ENCODE measurements at places on chromosomes 12 and 14.

- DNase-seq: no peak
Measured at GRCh38 chr14:81831128-81831820, 297.6 kb upstream of the SEL1L start.

DNA sequence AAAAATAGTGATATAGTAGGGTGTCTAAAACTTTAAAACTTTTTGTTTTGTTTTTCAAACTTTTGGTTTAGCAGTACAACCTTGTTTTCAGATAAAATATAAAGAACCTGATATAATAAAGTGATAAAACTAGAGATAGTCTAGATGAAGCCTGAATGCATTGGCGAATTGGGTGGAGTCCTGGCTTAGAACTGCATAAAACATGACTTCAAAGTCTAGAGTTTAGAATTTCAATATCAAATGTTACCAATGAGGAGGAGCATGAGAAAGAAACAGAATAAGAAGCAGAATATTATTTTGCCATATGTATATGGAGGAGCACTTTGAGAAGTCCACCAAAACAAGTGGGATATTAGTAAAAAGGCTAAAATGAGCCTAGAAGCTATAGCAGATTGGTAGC is 263.6 kb downstream of the TMEM117 start:
- no peak for DNase-seq

DNA sequence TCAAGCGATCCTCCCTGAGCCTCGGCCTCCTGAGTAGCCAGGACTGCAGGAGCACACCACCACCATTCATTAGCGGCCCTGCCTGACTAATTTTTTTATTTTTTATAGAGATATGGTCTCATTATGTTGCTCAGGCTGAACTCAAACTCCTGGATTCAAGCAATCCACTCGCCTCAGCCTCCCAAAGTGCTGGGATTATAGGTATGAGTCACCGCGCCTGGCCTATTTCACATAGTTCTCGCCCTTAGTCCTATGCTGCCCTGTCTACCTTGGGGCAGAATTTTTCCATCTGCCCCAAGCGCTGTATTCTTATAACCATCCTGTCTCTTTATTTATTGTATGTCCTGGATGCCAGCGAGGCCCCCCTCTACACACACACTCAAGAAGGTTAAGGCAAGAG is 50.9 kb upstream of the BCL2L14 start:
- DNase-seq: no peak

DNA sequence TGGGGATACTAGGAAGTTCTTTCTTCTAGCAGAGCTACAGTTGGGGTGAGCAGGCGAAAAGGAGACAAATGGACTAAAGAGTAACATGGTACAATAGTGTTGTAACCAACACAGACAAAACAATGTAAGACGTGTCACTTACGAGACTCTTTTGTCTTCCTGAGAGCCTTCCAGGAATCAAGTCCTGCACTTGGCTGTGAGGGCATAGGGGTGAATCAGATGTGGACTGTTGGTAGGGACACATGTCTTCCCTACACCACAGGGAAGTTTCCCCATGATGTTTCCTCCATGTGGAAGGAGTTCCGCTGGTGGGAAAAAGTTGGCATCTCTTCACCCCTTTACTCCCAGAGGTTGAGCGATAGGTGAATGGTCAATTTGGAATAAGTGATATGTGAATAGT is 364.7 kb downstream of the NUAK1 start:
- DNase-seq: no peak

DNA sequence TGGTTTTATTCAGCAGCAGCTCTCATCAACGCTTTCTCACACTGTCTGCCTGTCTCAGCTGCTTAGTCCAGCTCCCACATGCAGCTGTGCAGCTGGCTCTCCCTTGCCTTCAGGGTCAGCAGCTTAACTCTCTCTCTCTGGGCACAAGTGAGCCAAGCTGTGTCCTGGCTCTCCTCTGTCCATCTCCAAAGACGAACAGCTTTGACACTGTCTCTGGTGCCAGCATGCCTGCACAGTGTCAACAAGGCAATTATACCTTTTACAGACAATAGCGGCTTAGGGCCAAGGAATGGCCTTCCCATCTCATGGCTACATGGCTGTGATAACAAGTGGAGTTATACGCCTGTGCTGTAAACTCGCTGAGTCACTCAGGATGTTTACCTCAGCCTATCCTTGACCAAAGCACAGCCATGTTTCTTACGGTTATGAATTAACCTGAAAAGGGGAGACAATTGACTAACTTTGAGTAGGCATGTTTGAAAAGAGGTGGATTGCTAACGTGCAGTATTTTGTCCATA is 38.4 kb upstream of the MANSC4 start:
- DNase-seq: no peak

DNA sequence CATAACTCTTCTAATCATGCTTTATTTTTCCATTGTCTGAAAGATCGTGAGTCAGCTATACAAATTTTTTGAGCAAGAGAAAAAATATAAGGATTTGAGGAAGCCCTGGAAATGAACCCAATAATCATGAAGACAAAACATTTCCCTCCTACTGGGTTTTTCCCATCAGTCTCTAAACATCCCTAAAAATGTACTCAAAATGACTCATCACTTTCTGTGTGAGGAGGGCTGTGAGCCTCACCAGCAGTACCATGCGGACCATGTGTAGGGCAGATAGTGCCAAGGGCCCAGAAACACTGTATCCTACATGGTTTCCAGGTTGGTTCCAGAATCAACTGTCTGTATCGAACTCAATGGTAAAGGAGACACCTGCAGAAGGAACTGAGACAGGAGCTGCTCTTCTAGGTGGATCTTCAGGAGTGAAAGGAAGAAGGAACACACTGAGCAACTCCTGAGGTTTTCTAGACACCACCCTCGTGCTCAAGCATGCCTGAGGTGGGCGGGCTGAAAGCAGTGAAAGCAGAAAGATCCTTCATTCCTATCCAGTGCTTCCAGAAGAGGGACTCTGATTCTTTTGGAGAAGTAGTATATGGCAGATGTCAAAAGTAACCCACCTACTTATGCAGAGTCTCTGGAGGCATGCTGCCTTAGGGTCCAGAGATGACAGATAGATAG is 48.6 kb upstream of the RHOJ start:
- DNase-seq: no peak

DNA sequence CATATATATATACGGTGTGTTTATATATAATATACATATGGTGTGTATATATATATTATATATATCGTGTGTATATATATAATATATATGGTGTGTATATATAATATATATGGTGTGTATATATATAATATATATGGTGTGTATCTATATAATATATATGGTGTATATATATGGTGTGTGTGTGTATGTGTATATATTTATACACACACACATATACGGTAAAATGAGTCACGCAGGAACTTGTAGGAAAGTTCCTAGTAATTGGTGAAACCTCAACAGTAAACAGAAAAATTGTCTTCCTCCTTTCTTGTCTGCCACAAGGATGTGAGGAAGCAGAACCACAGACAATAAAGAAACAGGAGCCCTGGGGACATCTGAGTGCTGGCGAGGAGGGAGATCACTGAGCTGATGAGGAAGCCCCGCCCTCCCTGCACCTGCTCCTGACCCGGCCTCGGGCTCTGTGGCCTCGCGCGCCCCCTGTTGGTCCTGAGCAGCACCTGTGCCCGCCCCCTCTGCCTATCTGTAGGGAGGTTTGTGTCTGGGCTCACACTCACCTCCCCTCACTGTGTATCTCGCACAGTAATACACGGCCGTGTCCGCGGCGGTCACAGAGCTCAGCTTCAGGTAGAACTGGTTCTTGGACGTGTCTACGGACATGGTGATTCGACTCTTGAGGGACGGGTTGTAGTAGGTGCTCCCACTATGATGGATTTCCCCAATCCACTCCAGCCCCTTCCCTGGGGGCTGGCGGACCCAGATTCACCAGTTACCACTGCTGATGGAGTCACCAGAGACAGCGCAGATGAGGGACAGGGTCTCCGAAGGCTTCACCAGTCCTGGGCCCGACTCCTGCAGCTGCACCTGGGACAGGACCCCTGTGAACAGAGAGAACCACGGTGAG is 1079.4 kb downstream of the TMEM121 start:
- DNase-seq: no peak

GRCh38 chr12:19299765-19300164 is 139.5 kb upstream of the AEBP2 start:
- DNase-seq: no peak

- DNase-seq: no peak
Measured at GRCh38 chr12:26963413-26963812, 25.1 kb downstream of the FGFR1OP2 start.

DNA sequence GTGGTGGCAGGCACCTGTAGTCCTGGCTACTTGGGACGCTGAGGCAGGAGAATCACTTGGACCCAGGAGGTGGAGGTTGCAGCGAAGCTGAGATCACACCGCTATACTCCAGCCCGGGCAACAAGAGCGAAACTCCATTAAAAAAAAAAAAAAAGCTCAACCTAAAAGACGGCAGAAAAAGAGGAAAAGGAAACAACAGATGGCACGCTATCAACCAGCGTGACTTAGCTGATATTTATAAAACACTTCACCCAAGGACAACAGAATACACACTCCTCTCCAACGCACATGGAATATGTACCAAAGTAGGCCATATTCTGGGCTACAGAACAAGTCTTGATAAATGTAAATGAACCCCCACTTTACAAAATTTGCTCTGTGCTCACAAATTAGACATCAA is 34.0 kb upstream of the CLMN start:
- no peak for DNase-seq

DNA sequence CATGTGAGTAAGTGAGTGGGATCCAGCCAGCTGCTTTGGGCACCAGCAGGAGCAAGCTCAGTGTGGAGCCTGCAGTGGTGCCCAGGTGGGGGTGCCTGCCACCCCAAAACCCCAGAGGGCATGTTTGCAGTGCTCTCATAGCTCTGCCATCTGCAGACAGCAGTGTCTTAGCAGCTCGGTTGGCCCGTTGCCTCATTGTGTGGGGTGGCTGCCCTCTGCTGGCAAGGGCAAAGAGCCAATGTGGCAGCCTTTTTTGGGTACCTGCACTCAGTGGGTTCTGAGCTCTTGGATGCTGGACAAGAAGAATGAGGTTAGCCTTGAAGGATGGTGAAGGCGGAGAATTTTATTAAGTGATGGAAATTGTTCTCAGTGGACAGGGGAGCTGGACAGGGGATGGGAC is 52.3 kb downstream of the NEUROD4 start:
- peak; percentile 24 for DNase-seq

GRCh38 chr14:53808042-53808441 is 148.6 kb downstream of the BMP4 start:
- DNase-seq: no peak

DNA sequence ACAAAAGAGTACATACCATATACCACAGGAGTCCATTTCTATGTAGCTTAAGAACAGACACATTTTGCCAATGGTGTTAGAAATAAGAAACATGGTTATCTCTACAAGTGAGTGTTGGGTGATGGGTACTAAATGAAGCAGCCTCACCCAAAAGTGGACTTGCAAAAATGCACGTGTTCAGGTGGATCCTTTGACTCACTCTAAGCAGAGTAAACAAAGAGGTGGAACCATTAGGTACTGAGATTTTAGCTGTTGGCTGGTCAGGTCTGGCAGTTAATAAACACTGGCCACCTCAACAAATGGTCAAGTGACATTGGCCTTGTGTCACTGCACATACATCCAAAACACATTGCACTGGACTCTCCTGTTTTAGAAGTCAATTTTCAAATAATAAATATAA is 27.6 kb downstream of the EVL start:
- no peak for DNase-seq

- no peak for DNase-seq
Measured at GRCh38 chr14:63345826-63346225, 27.1 kb upstream of the GPHB5 start.

DNA sequence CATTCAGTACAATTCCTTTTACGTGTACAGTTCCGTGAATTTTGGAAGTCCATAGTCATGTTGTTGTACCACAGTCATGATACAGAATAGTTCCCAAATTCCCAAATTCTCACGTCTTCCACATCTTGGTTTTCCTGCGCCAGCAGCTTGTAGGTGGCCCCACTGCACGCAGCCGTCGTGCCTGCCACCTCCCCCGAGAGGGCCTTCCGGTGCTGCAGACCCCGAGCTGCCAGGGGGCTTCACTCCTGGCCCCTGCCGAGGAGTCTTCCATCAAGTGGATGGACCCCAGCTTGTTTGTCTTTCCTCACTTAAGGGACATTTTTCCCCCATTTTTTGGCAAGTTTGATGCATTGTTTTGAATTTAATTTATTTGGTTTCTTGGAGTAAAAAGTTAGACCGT is 16.8 kb downstream of the MTA1 start:
- DNase-seq: no peak

GRCh38 chr14:67313153-67313552 is 46.5 kb downstream of the ATP6V1D start:
- no peak for DNase-seq

DNA sequence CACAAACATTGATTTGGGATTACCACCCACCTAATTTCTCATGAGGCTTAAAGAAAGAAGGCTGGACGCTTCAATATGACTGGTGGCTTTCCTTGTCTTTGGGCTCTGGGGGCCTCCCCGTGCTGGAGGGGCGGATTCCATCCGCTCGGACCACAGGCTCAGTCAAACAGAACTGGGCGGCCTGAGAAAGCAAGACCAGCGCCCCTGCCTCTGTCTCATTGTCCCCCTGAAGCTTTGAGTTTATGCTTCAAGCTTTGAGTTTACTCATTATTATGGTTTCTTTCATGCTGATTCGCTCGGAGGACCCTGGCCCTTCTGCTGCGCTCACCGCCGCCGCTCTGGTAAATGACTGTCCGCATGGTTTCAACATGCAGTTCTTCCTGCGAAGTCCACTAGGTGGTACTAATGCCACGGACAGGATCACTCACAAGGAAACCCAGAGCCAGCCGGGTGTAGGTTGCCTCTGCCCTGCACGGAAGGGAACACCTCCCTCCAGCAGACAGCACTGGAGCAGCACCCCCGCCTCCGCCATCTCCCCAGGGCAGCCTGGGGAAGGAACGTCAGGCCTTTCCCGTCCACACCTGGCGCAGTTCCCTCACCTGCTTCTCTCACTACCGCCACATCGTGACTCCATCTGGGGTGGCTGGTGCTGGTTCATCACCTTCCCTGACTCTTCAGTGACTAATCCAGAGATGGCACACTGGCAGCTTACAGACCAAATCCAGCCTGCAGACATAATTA is 13.2 kb upstream of the TIGAR start:
- DNase-seq: no peak

GRCh38 chr12:31249356-31249755 is 76.6 kb downstream of the SINHCAF start:
- no peak for DNase-seq

GRCh38 chr12:103884316-103884715 is 43.3 kb upstream of the NT5DC3 start:
- peak; percentile 42 for DNase-seq

- no peak for DNase-seq
Measured at GRCh38 chr12:49105504-49106084, 5.1 kb downstream of the LMBR1L start.

- DNase-seq: no peak
Measured at GRCh38 chr14:39614297-39614923, 182.2 kb upstream of the FBXO33 start.

All from GM12864 (cell line).